Activated CD8-positive, alpha-beta memory T cell treated with anti-CD3 and anti-CD28 coated beads for 36 hours (primary cell): ENCODE measurements at places on chromosomes 1 and 21. TPM values are rescaled to one million over a fixed set of nuclear protein-coding genes. Genes with fewer than 3 reads are reported as not detected.

Gene ATP1A1
- total RNA-seq, result 289 TPM

Gene TCP10L
- total RNA-seq, result 0.15 TPM

Gene CHIA
- total RNA-seq, result not detected

Gene AK2
- total RNA-seq, result 384 TPM

Gene MPL
- not detected for total RNA-seq

Gene AHDC1
- 13.2 TPM for total RNA-seq

Gene CEP85
- 33.6 TPM for total RNA-seq

Gene SLC25A34
- 0.75 TPM for total RNA-seq

Gene PAQR7
- 8.9 TPM for total RNA-seq

Gene GJA9
- not detected for total RNA-seq
